ENCODE measurements at places on chromosomes 16 and 17.

DNA sequence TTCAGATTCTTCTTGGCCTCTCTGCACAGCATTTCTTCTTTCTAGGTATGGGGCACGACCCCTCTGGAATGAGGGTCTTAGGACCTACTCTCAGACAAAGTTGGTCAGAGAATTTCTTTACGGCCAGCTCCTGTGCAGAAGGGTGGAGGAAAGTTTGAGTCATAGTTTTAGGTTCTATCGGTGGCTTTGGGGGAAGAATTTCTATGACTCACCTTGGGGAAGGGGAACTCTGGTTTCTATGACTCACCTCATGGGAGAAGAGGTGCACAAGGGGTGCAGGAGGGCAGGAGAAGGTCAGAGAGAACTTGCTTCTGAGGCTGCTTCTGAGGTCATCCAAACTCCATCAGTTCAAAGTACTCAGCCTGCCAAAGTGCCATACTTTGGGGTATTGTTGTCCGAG lies 2.5 kb upstream of the ABCC12 start:
- no peak for DNase-seq

- no peak for DNase-seq
Observed at GRCh38 chr17:9839433-9839832, 13.7 kb downstream of the GLP2R start.

DNA sequence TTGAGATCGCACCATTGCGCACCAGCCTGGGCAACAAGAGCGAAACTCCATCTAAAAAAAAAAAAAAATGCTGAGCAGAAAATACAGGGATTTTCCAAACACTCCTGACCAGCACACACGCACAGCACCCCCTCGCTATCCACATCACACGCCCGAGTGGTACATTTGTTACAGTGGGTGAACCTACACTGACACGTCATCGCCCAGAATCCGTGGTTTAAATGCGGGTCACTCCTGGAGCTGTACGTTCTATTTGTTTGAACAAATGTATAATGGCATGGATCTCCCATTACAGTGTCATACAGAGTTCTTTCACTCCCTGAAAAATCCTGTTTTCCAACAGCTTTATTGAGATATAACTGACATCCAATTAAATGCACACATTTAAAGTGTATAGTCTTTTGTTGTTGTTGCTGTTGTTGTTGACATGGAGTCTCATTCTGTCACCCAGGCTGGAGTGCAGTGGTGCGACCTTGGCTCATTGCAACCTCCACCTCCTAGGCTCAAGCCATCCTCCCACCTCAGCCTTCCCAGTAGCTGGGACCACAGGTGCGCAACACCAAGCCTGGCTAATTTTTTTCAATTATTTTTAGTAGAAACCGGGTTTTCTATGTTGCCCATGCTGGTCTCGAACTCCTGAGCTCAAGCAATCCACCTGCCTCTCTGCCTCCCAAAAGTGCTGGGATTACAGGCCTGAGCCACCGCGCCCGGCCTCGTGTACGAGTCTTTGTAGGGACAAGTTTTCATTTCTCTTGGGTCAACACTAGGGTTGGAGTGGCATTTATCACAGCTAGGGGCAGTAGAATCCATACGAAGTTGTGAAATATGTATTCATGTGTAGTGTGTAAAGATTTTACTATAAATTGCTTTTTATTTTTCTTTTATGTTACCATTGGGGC lies 4.4 kb upstream of the CARHSP1 start:
- no peak for DNase-seq

GRCh38 chr16:2173366-2173765 lies 17.8 kb downstream of the TRAF7 start:
- no peak for DNase-seq

GRCh38 chr16:75280331-75280804 lies 28.9 kb upstream of the BCAR1 start:
- no peak for DNase-seq

DNA sequence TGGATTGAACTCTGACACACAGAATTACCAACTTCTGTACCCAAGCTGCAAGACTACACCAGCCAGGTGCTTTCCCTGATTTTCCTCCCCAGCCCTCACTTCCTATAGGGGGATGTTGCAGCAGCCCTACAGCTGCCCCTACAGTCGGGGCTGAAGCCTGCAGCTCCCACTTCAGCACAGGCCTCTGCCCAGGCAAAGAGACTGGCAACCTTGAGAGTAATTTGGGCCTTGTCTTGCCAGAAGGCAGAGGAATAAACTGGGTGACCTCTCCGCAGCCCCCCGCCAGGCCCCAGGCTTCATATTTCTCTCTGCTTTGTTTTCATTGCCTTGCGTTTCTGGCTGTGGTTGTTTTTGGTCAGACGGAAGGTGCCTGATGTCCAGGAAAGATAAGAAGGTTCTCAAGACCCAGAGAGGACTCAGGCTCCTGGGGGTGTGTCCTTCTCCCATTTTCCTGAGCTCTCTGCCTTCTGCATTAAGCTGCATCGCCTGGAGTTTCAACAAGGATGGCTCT lies 32.0 kb downstream of the SLC6A4 start:
- no peak for DNase-seq

DNA sequence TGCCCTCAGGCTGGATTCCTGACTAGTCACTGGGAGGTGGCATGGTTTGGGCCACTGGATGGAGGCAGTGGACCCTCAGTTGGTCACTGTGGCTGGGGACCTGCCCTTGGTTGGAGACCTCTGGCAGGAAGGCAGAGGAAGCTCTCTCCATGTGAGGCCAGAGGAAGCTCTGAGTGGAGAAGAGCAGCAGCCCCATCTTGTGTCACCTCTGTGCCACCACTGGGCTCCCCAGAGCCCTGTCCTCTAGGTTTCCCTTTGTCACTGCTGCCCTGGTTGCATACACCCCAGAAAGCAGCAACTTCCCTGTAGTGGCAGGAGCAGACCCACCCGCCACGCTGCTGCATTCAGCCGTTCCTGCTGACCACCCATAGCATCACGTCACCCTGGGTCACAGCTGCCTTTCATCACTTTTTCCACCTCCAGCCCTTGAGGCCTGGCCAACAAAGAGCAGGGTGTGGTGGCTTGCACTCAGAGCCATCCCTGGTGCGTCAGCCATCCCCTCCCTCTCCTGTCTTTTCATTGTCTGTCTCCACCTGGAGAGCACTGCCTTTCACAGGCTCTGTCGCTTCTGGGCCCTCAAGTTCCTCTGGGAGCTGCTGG lies 11.9 kb downstream of the CTRL start:
- DNase-seq, result no peak

- peak; percentile 55 for DNase-seq
Observed at GRCh38 chr17:78828470-78829185, 12.0 kb downstream of the USP36 start.

GRCh38 chr16:68234188-68235107 lies 1.5 kb downstream of the ESRP2 start:
- DNase-seq, result no peak

DNA sequence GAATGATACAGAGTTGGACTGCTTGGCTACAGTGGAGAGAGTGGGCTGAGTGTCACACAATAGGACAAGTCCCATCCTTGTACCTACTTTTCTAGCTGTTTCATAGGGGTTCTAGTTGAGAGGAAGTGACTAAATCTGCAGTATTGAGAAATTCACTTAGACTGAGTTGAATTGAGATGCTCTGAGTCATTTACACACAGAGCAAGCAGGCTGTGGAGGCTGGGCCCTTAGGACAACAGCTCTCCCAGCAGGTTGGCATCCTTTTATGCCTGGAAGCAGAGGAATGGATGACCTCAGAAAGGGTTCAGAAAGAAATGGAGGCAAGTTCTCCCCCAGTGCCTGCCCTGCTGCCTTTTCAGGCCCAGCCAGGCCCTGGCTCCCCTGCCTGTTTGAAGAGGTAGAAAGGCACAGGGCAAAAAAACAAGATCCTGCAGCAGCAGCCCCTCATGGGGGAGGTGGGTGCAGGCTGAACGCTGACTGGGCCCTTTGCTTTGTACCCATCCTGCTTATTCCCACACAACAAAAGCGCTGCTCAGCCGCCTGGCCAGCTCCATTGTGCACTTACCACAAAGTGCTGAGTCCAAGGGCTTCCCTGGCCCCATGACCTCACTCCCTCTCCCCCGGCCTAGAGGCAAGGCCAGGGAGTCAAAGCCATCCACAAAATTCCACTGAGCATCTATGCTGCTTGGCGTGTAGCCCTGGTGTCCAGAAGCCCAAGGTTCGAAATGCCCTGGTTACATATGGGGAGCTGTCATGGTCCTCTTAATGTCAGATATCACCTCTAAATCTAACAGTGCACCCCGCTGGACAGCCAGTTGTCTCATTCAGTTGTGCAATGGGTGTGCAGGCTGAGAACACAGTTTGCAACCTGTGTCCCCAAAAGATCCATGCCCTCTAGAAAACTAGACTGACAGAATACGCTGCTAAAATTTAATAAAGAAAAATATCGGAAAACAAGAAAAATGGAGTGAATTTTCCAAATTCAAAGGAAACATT lies 5.4 kb upstream of the CRYBA1 start:
- peak; percentile 91 for DNase-seq

GRCh38 chr16:12917653-12918052 lies 16.3 kb downstream of the SHISA9 start:
- peak; percentile 47 for DNase-seq

GRCh38 chr16:88455610-88456355 lies 2.7 kb downstream of the ZFPM1 start:
- DNase-seq, result peak; percentile 56

DNA sequence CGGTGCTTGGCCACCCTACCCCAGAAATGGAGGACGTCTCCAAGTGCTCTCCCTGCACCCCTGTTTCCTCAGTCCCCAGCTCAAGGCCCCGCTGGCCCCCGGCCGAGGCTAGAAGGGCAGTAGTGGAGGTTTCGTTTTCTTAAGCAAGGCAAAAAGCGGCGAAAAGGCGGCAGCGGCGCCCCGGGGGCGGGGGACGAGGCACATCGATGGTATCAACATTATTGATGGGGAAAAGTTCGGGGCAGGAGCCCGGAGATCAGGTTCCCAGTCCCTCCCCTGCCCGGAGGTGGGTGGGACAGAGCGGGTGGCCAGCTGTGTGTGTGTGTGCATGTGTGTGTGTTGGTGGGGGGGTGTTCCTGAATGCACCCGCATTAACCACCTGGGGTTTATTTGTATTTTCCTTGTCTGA lies 4.1 kb upstream of the SALL1 start:
- DNase-seq, result no peak

DNA sequence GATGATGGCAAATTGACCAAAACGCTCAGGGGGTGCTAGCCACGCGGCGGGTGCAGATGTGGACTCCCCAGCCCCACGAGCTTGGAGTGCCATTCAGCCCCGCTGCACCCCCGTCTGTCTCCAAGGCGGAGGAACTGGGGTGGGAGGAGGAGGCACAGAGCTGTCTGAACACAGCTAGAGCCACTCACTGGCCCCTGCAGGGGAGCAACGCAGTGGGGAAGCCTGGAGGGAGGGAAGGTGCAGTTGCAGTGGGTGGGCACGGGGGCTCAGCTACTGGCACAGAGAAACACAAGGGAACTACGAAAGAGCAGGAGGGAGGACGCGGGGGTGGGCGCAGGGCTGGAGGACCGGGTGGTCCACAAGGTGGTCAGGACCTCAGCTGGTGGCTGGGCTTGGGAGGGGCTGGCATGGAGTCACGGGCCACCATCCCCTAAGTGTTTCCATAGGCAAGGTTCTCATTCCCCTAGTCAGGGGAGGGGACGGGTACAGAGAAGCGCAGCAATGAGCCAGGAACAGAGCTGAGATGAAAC lies 46.3 kb upstream of the CDR2 start:
- DNase-seq, result no peak

- DNase-seq, result peak; percentile 65
Observed at GRCh38 chr16:18932243-18932987, 6.2 kb upstream of the SMG1 start.

DNA sequence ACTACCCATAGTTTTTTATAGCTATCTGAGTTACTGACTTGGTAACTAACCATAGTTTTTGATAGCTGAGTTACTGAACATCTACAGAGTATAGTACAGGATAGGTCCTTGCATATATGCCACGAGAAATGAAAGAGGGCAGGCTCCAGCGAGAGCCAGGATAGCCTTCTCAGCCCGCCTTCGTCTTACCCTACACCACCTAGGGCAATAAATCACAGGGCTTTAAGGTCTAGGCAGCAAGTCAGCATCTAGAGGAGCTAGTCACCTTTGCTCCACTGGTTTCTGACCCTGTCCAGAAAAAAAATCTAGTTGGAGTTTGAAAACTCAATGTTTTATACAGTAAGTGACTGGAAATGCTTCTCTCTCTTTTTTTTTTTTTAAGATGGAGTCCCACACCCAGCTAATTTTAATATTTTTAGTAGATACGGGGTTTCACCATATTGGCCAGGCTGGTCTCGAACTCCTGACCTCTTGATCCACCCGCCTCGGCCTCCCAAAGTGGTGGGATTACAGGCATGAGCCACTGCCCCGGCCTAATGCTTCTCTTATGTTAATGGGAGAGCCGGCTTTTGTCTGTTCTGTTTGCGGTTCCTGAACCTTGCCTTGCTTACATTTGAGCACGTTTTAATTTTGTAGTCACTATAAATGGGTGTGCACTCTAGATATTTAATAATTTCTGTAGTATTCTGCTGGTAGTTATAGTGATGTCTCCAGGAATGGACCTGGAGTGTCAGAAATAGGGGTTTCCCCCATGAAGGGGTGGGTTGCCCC lies 2.8 kb downstream of the BFAR start:
- no peak for DNase-seq

GRCh38 chr17:68101075-68101986 lies 65.8 kb downstream of the KPNA2 start:
- DNase-seq, result peak; percentile 91

- DNase-seq, result peak; percentile 31
Observed at GRCh38 chr17:57045868-57046704, 39.0 kb upstream of the AKAP1 start.

DNA sequence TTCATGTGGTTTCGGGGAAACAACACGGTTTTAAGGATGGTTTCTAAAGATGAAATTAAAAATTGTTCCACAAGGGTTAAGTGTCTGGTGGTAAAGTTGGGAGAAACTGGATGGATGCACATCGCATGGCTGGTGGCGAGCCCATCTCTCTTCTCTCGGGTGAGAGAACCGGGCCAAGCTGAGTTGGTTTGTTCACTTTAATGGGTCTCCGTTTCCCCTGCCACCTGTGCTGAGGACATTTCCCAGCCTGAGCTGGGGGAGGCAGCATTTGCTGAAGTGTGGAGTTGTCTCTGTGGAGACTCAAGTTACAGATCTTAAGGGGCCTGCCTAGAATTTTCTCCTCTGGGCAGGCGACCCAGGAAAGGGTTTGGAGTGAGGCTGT lies 7.9 kb downstream of the FUS start:
- DNase-seq, result no peak

- DNase-seq, result no peak
Observed at GRCh38 chr16:75519175-75519574, 16.7 kb downstream of the CHST5 start.
